Stimulated activated CD8-positive, alpha-beta memory T cell treated with anti-CD3 and anti-CD28 coated beads, Interleukin-4, amount 100 ng/mL, for 4 hours (primary cell): ENCODE measurements at places on chromosomes 13 and 19.

DNA sequence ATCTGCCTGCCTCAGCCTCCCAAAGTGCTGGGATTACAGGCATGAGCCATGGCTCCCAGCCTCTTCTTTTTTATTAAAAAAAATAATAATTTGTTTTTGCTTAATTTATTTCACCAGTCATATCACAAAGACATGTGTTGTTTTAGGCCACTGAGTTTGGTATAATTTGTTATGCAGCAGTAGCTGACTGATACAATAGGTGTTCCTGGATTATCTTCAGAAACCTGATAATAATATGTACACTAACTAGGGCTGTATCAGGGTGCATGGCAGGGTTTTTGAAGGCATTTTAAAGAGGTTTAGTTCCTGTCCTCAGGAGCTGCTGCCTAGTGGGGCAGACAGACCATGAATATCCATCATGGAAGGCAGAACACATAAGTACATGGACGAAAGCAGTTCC, 9.5 kb upstream of the CSNK1G2 start:
- DNase-seq, result no peak

GRCh38 chr19:17812099-17812498, 9.2 kb downstream of the INSL3 start:
- DNase-seq, result no peak

- no peak for DNase-seq
These were observed 296.5 kb downstream of the MZT1 start for GRCh38 chr13:72430923-72431322.

GRCh38 chr13:25906191-25906661, 145.6 kb downstream of the SHISA2 start:
- no peak for DNase-seq

GRCh38 chr19:35719402-35720162, 1.8 kb downstream of the KMT2B start:
- no peak for DNase-seq

GRCh38 chr13:51956717-51957116, 54.5 kb downstream of the ATP7B start:
- DNase-seq, result no peak

GRCh38 chr13:24116131-24116530, 44.4 kb upstream of the SPATA13 start:
- DNase-seq, result no peak

DNA sequence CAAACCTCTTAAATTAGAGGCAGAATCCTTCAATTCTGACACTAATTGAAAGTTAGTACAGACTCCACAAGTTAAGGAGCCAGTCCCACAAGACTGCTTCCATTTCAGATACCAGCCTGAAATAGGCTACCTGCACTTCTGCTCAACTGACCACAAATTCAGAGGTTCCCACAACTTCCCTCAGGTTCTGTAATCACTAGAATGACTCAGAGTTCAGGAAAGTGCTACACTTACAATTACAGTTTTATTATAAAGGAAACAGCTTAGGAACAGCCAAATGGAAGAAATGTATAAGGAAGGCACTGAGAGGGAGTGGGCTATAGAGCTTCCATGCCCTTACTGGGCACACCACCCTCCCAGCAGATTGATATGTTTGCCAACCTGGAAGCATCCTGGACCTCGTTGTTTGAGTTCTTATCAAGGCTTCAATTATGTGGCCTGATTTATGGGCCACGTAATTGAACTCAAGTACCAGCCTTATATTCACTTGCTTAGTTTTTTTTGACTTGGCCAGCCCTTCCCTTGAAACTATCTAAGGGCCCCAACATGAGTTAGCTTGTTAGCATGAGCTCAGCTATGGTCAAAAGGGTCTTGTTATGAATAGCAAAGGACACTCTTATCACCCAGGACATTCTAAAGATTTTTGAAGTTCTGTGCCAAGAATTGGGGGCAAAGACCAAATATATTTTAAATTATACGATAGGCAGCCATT, 25.9 kb downstream of the NBEA start:
- no peak for DNase-seq

DNA sequence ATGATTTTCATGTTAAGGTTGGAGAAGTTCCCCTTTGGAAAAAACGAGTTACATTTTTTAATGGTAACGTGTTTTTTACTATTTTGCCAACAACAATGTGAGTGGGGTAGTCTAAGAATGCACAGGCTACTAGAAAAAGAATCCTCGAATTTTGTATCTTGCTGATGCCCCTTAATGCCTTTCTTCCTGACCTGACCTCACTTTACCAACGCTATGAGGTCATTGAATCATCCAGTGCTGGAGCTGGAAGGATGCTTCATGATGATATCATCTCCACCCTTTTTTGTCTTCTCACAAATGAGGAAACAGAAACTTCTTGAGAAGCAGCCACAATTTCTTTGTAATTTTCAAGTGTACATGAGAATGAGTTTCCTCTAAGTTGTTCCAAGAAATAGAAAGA, 8.2 kb upstream of the UBL3 start:
- DNase-seq, result no peak
